Germinal center (tissue), 1 donor: ENCODE measurements at places on chromosomes 4 and X.

- no peak for DNase-seq
Observed at GRCh38 chrX:127390316-127390715, 570.8 kb downstream of the PRR32 start.

- DNase-seq: peak; percentile 21
Observed at GRCh38 chrX:56800801-56801200, 71.8 kb downstream of the NBDY start.

GRCh38 chr4:99998062-99998867 lies 48.2 kb upstream of the H2AZ1 start:
- no peak for DNase-seq

DNA sequence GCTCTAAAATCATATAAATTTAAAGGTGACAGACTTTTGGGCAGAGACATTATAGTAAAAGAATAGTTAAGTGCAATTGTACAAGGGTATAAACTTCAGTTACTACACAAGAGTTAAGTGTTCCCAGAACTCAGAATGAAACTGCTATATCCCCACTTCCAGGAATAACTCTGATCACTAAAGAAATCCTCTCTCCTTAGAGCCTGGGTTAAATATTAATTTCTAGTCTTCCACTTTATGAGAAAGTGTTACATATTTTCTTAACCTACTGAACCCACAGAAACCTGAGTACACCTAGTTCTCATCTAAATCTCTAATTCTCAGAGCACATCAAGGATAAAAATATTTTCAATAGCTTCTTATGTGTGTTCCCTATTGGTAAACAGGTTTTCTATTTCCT lies 99.1 kb upstream of the USP38 start:
- DNase-seq: no peak

GRCh38 chr4:7945709-7946380 lies 6.2 kb upstream of the AFAP1 start:
- DNase-seq: no peak

GRCh38 chr4:154471032-154471431 lies 20.6 kb downstream of the DCHS2 start:
- no peak for DNase-seq

DNA sequence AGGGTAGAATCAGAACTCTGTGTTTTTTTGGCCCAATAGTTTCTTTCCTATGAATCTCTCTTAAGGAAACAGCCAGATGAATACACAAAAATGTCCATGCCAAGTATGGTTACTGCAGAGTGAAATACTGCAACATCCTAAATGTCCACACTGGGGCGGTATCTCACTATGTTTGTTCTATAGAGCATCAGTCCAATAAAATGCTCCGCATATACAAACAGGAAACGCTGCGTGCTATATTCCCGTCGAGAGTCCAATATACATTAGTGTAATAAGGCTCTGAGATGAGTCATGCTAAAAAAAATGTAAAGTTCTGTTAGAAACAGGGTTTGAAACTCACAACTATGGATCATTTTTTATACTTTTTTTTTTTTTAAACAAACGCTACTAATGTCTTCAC lies 72.9 kb upstream of the ENOX2 start:
- DNase-seq: peak; percentile 3

DNA sequence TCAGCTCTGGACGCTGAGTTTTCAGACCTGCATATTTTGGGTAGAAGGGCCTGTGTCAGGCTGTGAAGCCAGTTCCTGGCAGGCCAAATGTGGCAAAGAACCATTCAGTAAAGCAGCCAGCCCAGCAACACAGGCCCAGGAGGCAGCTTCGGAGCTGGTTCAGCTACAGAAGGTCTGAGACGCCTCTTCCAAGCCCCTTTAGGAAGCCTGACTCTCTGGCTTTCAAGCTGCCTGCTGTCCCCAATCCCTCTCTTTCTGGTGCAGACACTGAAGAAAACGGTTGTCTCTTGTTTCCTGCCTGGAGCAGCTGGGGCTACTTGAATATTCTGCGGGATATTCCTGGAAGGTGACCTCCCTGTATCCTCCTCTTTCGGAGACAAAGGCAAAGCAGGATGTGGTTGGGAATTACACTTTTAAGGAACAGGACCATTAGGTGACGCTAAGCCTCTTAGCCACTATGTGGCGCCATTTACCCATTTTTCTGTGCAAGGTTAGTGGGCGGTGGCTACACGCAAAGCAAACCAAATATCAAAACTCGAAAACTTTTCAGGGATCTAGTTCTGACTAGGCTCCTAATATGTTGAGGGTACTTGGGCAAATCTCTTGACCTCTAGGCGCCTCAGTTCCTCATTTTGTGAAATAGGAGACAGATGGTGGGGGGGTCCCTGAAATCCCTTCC lies 47.2 kb upstream of the LAS1L start:
- peak; percentile 42 for DNase-seq

- DNase-seq: no peak
Observed at GRCh38 chr4:181822005-181822375, 421.2 kb upstream of the TENM3 start.

DNA sequence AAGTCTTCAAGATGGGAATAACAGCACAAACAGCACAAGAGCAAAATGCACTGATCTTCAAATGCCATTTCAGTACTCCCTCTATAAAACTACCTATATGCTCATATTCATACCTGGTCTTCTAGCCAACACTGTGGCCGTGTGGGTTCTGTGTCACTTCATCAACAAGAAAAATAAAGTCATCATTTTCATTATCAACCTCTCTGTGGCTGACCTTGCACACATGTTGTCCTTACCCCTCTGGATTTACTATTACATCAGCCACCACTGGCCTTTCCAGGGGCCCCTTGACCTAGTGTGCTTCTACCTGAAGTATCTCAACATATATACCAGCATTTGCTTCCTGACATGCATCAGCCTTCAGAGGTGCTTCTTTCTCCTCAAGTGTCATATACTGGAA lies 59.6 kb upstream of the GPR174 start:
- DNase-seq: no peak

DNA sequence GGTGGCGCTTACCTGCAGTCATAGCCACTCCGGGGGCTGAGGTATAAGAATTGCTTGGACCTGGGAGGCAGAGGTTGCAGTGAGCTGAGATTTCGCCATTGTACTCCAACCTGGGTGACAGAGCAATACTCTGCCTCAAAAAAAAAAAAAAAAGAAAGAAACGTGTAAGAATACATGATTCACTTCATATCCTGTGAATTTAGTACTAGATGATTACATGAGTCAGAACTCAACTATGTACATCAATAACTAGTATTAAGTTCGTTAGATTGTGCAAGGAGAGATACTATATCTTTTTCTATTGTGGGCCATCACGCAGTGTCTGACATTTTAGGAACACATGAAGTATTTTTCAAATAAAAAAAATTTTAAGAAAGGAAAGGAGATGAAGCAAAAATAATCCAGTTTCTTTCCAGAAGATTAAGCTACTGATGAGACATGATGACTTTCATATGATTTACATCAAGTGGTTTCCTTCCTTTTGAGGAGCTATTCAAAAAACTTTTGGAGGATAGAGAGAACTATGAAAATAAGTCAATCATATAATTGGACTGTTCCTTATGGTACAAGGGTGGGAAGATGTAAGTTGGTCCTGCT lies 64.7 kb upstream of the EXOC1L start:
- DNase-seq: no peak

DNA sequence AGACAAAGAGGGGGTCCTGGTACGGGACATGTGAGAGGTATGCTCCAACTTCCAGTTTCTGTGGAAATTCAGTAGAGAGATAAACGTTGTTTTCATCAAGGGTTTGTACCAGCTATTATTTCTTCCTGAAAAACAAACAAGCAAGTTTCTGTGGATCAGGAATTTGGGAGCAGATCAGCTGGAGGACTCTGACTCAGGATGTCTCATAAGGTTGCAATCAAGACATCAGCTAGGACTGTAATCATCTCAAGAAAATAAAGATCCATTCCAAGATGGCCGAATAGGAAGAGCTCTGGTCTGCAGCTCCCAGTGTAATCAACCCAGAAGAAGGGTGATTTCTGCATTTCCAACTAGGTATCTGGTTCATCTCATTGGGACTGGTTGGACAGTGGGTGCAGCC lies 23.5 kb upstream of the NFKB1 start:
- no peak for DNase-seq

DNA sequence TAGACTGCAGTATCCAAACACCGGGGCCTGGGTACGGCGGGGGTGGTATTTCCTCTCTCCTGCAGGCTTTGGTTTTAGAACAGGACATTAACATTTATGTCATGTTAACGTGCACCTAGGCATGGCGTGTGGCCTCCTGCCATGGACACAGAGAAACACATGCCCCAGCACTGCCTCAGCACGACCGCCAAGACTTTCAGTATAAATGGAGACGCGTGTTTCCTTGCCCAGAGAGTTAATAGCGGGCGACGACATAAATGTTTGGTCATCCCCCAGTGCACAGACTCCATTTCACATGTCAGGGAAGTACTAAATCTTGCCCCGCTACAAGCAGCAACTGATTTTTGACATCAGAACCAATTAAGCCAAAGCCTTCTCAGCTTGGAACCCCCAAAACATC lies 737.9 kb downstream of the RAB28 start:
- no peak for DNase-seq

GRCh38 chrX:41863343-41864203 lies 59.8 kb downstream of the CASK start:
- no peak for DNase-seq

DNA sequence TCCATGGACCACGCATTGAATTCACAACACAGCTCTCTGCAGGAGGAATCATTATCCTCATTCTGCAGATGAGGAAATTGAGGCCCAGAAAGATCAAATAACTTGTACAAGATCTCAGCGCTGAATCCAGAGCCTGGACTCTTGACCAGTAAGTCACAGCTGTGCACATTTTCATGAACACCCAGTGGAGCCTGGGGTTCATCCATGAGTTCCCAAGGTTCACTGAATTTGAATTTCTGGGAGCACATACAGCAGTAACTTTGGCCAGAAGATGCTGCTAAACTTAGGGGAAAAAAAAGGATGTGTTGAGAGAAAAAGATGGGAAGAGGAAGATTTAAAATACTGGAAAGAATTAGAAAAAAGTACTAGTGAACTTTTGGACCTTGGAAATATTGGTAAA lies 218.7 kb upstream of the PPARGC1A start:
- DNase-seq: no peak

DNA sequence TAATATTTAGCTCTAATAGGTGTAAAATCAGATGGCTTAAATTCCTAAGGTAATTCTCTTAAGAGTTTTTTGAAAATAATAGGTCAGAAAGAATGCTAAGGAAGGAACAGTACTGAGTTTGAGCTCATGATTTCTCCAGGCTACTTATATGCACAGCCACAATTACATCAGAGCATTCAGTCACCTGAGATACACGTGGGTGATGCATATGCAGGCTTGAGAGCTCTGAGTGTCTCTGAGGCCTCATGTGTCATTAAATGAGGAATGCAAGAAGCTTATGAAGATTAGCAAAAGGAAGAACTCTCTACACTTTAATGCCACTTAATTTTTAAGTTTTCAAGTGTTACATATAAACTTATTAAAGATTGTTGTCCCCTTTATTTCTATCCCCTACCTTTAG lies 124.0 kb upstream of the STIM2 start:
- DNase-seq: no peak

DNA sequence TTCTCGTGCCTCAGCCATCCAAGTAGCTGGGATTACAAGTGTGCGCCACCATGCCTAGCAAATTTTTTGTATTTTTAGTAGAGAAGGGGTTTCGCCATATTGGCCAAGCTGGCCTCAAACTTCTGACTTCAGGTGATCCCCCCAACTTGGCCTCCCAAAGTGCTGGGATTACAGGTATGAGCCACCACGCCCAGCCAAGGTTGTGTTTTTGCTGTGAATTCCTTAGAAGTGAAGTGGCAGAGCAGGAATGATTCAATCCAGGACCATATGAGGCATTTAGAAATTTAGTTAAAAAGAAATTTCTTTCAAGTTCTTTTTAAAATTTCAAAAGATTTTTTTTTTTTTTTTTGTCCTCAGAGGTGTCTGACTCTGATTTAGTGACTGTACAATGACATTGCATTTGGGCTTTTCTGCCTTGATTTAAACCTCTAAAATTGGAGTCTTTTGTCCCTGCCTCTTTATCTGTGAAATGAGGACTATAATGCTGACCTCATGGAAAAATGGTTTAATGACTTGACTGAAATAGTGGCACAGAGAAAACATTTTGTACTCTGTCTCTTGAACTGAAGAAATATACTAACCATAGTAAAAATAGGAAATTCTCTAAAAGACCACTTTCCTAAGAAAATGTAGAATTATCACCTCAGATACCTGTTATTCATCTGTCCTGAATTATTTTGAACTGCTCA lies 59.9 kb downstream of the CXCL13 start:
- no peak for DNase-seq

DNA sequence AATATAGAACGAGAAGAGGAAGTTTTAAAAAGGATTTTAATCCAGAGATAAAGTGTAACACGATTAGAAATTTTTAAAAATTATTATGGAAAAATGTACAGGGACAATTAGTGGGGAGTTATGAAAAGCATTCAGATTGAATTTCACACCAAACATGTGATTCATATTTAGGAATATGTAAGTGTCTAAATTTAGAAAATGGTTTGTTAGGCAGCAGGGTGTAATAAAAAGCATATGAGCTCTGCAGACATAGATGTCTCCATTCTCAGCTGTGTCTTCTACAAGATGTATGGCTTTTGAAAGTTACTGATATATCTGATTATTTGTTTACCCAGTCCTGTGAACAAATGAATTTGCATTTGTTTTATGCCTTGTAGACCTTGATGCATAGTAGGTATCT lies 638.9 kb upstream of the AGA start:
- no peak for DNase-seq

DNA sequence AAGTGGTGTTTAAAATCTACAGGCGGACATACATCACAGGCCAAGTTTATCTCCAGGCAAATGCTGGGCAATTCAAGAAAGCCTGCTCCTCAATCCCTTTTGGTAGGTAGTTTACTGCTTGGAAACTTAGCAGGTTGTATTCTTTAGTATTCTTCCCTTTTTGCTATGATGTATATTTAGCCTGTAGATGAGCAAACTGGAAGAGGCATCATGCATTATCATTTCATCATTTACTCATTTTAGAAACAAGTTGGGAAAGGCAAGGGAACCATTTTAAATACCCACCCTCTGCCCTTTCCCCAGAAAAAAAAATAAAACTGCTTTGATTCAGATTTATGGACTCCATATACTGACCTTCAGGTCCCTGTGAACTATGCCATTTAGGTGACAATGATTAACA lies 213.2 kb downstream of the CAMK2D start:
- DNase-seq: no peak

DNA sequence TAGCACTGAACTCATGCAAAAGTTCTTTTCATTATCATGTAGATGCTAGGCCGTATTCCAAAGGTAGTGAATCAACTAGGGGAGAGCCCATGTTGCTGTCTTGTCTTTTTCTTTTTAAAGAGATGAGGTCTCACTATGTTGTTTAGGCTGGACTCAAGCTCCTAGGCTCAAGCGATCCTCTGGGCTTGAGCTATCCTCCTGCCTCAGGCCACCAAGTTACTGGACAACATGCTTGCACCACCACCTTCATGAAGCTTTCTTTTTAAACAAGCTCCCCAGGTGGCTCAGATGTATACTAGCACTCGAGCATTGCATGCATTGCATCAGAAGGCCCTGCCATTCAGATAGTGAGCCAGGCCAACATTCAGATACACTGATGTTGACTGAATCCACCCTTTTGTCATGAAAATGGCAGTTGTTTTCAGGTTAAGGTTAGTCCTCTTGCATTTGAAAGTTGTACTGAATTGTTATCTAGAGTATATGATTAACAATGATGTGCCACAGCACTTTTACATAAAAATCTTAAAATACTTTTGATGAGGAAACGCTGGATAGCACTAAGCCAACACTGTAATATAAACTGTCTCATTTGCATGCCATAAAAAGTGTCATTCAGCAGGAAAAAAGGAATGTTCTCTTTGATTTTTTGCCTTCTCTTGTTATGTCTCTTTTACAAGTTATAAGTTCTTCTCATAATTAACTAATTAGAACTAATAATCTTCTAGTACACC lies 76.7 kb downstream of the FNIP2 start:
- no peak for DNase-seq
